ENCODE measurements at places on chromosomes 13 and 19.

DNA sequence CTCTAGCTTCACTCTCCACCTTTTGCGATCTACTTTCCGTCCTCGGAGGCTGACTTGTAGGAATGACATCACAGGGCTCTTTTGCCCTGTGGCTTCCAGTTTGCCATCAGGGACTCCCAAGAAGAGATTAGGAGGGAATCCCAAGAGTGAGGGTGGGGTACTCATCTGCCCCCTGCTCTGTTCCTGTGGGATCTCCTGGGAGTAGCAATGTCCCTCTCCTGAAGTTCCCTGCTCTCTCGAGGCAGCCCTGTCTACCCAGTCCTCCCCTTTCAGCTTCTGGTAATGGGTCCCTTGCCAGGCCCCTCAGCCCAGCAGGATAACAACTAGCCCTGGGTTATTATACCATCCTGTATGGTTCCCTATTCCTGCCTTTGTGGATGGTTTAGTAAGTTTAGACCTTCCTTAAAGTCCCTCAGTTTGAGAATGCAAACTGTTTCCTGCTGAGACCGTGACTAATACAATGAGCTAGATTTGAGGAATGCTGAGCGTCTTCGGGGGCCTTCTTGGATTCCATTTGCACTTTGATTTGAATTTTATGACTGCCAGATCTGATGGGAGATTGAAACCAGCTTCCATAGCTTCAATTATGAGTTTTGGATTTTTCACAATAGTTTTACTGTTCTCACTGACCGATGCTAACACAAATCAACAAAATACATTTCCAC is 73.7 kb upstream of the IPO5 start:
- DNase-seq = peak; percentile 64

DNA sequence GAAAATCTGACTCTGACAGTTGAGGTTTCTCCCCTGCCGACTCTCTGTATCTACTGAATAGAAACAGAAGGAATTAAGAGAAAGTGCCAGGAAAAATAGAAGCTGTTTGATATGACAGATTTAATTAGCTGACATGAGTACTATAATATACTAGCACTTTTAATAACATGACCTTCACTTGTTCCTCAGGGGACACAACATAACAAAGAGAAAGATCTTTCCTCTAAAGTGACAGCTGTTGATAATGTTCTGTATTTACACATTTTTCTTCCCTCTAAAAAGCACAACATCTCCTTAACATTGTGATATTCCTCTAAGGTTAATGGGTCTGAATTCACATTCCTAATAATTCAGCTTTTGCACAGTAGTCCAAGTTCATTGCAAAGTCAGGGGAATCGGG is 1136.0 kb downstream of the PCDH17 start:
- DNase-seq = no peak

DNA sequence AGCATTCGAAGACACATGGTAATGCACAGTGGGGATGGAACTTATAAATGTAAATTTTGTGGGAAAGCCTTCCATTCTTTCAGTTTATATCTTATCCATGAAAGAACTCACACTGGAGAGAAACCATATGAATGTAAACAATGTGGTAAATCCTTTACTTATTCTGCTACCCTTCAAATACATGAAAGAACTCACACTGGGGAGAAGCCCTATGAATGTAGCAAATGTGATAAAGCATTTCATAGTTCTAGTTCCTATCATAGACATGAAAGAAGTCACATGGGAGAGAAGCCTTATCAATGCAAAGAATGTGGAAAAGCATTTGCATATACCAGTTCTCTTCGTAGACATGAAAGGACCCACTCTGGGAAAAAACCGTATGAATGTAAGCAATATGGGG is 16.2 kb upstream of the ZNF763 start:
- no peak for DNase-seq

- DNase-seq = no peak
These were observed 13.6 kb downstream of the UBAC2 start for GRCh38 chr13:99214232-99214631.

DNA sequence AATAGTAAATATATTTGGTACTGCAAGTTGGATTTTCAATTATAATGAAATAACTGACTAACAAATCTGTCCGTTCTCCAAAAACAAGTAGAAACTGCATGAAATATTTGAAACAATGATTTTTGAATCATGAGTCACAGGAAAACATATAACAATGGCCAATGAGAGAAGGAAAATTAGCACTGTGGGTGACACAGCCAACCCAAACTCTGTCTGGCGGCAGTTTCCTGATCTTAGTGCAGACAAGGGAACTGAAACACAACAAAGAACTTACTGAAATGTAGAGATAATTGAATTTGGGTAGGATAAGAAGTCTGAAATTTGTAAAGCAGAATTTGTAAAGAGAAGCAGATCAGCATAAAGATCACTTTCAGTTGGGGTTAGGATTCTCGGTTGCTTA is 2743.3 kb upstream of the PCDH20 start:
- DNase-seq = no peak

DNA sequence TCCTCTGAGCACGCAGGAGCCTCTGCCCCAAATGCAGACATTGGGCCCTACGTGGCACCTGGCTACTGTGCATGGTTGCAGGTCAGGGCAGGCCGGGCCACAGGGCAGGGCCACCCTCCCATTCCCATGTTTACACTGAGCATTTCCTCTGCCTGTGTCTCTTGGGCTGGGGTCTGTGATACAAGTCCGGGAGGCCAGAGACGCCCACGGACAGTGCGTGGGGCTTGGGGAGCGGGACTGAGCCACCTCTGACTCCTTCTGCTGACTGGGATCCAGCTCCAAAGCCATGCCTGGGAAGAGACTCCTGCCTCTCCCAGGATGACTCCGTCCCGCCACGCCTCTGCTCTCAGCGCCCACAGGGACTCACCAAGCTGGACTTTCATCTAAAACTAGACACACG is 18.8 kb downstream of the GAS6 start:
- DNase-seq = peak; percentile 50

GRCh38 chr19:38544569-38545315 is 73.0 kb downstream of the MAP4K1 start:
- DNase-seq = no peak

DNA sequence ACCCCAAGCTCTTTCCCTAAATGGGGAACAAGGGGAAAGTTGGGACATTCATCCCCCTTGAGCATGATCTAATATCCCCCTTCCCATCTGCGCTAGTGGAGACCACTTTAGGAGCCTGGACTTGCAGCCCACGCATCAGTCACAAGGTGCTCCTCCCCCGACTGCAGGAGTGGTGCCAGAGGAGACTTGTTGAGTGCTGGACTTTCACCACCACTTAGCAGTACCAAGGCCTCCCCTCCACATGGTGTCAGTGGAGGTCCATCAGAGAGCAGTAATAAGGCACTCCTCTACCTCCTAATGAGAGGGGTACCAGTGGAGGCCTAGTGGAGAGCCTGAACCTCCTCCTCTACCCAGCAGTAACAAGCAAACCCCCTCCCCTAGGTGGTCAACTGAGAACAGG is 22.5 kb downstream of the CAB39L start:
- DNase-seq = peak; percentile 74

DNA sequence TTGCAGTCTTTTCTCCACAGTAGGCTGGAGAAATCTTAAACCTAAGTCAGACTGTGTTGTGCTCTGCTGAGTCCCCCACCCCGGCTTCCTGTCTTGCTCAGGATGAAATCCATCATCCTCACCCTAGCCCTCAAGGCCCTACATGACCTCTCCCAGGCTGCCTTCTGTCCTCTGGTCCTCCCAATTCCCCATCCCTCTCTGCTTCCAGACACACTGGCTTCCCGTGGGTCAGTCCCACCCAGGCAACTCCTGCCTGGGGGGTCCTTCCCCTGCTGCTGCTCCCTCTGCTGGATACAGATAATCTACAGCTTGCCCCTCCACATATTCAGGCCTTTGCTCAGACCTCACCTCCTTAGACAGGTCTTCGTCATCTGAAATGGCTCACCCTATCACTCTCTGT is 18.4 kb upstream of the CBY2 start:
- DNase-seq = peak; percentile 63

DNA sequence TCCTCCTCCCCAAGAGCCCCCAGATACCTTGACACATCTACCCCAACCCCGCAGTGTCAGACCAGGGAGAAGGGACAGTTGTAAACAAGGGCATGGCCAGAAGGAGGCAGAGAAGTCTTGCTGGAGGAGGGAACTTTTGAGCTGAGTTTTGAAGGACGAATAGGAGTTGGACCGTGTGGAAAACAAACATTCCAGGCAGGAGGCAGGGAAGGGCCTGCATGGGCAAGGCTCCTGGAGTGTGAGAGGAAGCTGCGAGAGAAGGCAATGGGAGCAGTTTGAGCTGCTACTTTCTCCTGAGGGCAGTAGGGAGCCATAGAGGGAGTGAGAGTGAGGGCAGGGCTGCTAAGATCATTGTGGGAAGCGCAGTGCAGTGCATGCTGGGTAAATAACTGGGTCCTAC is 23.3 kb downstream of the IL12RB1 start:
- DNase-seq = peak; percentile 61

- no peak for DNase-seq
These were observed 275.3 kb upstream of the PRR20A start for GRCh38 chr13:56865416-56865815.

- no peak for DNase-seq
These were observed 9.6 kb upstream of the SLC15A1 start for GRCh38 chr13:98761986-98762616.

DNA sequence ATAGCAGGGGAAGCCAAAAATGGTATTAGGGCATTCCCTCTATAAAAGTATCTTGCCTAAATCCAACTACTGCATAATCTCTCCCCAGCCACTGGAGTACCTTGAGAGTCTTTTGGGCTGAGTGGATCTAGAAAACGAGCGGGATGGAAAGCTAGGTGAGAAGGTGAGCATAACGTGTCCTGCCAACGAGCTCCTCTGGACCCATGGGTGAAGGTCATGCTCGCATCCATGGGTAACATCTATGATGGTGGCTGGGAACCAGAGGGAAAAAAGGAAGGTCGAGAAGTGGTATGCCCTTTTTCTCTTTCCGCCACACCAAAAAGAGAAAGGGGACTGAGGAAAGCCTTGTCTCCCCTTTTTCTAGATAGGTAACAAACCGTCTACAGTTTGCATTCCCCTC is 63.0 kb downstream of the ZNF208 start:
- no peak for DNase-seq

DNA sequence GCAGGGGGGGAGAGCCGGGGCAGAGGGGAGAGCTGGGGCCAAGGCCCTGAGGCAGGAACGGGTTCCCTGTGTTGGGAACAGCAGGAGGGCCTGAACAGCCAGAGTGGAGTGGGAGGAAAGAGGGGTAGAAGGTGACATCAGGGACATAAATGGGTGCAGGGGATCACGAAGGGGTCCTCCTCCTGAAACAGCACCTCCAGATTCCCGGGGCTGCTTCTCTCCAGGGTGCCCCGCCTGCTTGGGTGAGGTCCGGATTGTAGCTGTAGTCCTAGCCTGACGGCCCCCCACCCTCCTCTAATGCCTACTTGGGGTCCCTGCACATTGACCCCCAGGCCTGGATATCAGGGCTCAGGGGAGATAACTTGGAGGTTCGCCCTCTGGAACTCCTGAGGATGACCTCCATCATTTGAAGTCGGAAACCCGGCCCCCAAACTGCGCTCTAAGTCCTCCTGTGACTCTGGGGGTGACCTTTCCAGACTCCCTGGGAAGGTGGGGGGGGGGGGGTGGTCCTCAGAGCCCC is 473 bp upstream of the SCN1B start:
- no peak for DNase-seq

GRCh38 chr19:2013683-2013961 is 1.9 kb downstream of the BTBD2 start:
- no peak for DNase-seq

- no peak for DNase-seq
These were observed 21.9 kb upstream of the WTIP start for GRCh38 chr19:34459614-34460013.

DNA sequence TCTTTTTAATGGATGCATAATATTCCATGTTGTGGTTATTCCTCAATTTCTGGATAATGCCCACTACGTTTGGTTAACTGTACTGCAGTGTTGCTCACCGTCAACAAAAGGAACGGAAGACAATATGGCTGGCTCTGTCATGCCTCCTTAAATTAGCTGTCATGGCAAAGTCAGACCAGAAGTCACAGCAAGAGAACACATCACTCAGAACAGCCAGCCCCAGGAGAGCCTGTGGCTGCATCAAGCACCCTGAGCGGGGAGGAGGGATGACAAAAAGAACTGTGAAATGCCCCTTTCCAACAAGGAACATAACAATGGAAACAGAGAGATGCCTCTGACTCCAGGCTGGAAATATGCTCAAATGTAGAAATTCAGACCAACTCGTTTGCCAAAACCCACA is 366.0 kb upstream of the ZNF507 start:
- DNase-seq = no peak

DNA sequence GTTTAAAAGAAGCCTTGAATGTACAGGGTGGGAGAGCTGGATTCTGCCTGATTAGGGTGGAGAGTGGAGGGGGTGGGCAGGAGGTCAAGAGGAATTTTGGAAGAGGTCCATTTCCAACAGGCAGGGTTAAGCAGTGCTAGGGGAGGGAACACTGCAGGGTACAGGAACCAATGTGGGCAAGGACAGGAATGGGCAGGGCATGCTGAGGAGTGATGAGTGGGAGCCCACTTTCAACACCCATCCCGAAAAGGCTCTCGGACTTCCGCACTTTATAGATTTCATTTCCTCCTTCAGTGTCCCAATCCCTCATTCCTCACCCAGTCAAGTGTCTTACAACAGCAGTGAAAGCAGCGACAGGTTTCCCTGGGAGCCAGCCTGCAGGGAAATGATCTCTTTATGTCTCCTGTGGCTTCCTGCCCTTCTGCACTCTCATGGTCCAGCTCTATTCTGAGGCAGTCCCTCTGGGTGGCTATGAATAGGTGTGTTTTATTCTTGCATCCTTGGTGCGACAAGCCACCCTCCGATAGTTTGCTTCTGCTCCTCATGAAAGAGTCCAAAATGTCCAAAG is 50.5 kb upstream of the ZNF507 start:
- no peak for DNase-seq

DNA sequence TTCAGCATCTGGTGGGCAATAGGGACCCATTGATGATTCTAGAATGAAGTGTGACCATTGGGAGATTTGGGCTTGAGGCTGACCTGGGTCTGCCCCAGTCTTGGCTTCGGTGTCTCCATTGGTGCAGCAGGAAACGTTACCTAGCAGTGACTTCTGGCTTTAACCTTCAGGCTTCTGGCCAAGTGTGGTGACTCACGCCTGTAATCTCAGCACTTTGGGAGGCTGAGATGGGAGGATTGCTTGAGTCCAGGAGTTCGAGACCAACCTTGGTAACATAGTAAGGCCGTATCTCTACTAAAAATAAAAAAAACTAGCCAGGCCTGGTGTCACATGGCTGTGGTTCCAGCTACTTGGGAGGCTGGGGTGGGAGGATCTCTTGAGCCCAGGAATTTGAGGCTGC is 7.2 kb downstream of the FCHO1 start:
- DNase-seq = no peak

- DNase-seq = no peak
These were observed at the start of gene ELAVL3 for GRCh38 chr19:11480715-11481533. Gene ELAVL3, minus strand, starts transcription at chr19:11481046. Its CDS starts 438 bp downstream, at chr19:11480608.

All from islet precursor cell (in vitro differentiated cells).